ENCODE measurements at places on chromosomes 7 and 10. TPM values are rescaled to one million over a fixed set of nuclear protein-coding genes. Genes with fewer than 3 reads are reported as not detected.

- no peak for DNase-seq
- no peaks in the 10 kb centered on the region for H3K36me3 ChIP-seq
- H3K27ac ChIP-seq, result no peak overlapping the region
- H3K4me3 ChIP-seq, result no peak overlapping the region
- H3K4me1 ChIP-seq, result no peaks in the 10 kb centered on the region
- no peaks in the 10 kb centered on the region for H3K27me3 ChIP-seq
Observed at GRCh38 chr10:100104300-100104699, 22.6 kb upstream of the CPN1 start.

Gene TAS2R3
- 0.76 TPM for total RNA-seq

DNA sequence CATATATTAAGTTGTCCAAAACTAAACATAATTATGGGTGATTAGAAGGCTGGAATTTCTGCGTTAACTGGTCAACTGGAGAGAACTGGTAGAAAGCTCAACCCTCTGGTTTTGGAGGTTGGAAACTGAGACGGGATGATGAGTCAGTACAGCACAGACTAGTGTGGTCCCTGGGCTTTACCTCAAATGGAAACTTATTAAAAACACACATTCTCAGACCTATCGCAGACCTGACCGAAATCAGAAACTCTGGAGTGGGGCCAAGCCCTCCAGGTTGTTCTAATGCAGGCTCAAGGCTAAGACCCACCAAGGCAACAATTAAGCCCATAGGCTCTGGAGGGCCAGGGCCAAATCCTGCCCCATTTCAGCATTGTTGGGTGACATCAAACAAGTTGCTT lies 136.9 kb downstream of the KCNMA1 start:
- DNase-seq, result no peak
- H3K4me1 ChIP-seq, result peaks cover 15% of the 10 kb centered on the region
- H3K4me3 ChIP-seq, result no peak overlapping the region
- no peaks in the 10 kb centered on the region for H3K27me3 ChIP-seq

GRCh38 chr7:110010359-110010758 lies 1080.6 kb upstream of the LRRN3 start:
- no peak overlapping the region for H3K27ac ChIP-seq
- H3K4me1 ChIP-seq, result no peaks in the 10 kb centered on the region
- H3K4me3 ChIP-seq, result no peak overlapping the region

DNA sequence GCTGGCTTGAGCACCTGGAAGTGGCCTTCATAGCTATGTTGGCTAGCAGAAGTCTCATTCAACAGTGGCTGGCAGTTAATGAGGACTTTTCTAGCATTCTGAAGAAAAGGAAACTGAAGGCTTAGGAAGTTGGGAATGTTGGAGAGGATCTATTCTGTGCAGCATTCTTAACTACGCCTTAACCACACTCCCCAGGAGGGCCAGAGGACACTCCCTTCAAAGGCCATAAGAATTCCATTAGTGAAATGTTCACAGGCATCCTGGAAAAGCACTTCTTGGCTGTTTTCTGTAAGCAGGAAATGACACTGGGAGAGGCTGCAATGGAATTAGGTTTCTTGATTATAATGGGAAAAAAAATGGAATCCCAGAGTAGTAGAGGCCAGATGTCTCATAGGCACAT lies 188.9 kb downstream of the ARHGAP12 start:
- H3K27ac ChIP-seq, result no peak overlapping the region
- H3K27me3 ChIP-seq, result no peaks in the 10 kb centered on the region
- no peaks in the 10 kb centered on the region for H3K4me1 ChIP-seq
- no peaks in the 10 kb centered on the region for H3K36me3 ChIP-seq
- DNase-seq, result no peak
- H3K4me3 ChIP-seq, result no peak overlapping the region

Measured in pancreas (tissue), 10 donors.